ENCODE measurements at places on chromosomes 12 and 14. TPM values are rescaled to one million over a fixed set of nuclear protein-coding genes. Genes with fewer than 3 reads are reported as not detected.

RBMS2 gene
- 16.8 TPM for total RNA-seq

GARIN6 gene
- not detected for total RNA-seq

ERBB3 gene
- total RNA-seq: 206 TPM

DNA sequence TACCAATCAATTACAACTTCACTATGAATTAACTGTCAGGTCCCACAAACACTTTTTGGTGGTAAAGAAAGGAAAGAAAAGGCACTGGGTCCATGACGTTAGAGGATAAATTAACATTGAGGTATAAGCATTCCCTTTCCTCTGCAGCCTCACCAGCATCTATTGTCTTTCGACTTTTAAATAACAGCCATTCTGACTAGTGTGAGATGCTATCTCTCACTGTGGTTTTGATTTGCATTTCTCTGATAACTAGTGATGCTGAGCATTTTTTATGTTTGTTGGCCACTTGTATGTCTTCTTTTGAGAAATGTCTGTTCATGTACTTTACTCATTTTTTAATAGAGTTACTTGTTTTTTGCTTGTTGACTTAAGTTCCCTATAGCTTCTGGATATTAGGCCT is 9.4 kb downstream of the ANKS1B start:
- no peak for DNase-seq

DNA sequence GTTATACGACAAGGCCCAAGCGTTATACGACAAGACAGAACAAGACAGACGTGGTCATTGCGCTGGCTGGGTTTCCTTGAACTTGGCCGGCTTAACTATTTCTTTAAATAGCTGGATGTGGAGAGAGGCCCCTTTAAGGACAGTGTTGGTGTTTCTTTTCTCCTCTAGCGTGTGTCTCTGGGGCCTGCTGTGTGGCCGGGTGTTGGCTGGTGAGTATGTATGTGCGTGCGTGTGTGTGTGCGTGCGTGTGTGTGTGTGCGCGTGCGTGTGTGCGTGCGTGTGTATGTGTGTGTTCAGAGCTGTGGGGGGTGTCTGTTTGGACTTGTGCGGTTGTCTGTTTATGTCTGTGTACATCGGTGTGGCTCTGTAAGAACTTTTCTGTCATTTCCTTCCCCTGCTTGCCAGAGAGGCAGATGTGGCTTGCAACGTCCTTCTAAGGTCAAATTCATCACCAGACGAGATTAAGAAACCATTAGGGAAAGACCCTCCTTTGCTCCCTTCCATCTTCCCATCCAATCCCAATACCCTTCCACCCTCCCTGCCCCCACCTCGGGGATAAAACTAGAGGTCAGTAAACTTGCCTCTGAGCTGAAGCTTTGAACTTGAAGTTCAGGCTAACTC is 78.6 kb upstream of the TBX3 start:
- no peak for DNase-seq

DNA sequence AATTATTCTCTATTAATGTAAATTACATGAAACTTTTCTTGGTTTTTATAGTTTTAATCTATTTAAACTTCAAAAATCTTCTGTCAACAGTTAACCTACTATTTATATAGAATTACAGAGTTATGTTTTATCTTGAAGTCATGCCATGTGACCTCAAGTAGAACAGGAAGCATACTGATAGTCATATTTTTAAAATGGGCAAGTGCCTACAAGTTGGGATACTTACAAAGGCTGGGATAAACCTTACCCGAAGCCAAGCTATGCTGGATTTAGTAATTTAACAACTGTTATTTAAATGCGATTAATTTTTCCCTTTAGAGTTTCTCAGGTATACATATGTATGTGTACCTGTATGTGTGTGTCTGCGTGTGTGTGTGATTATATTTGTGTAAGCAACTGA is 266.9 kb downstream of the RASSF9 start:
- no peak for DNase-seq

DNA sequence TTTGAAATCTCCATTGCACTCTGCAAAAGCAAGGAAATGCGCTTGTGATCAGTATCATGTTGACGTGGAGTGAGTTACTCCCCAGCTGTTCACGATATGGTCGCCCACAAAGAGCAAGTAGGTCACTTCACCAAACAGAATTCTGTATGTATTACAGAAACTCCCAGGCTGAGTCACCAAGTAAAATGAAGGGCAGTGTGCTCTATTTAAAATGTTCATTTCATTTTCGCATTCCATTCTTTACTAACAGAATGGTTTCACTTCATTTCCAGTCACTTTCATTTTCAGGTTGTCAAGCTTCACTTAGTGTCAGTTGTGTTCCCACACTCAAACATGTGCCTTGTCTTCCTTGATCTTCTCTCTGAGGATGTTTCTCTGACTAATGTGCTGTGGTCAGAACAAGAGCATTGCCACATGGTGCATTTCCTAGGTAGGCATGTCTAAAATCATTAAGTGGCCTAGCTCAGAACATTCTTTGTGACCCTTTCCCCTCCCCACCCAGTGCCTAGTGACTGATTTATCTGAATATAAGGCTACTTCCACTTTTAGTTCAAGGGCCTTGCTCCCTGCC is 391.2 kb downstream of the RAD51B start:
- no peak for DNase-seq

DNA sequence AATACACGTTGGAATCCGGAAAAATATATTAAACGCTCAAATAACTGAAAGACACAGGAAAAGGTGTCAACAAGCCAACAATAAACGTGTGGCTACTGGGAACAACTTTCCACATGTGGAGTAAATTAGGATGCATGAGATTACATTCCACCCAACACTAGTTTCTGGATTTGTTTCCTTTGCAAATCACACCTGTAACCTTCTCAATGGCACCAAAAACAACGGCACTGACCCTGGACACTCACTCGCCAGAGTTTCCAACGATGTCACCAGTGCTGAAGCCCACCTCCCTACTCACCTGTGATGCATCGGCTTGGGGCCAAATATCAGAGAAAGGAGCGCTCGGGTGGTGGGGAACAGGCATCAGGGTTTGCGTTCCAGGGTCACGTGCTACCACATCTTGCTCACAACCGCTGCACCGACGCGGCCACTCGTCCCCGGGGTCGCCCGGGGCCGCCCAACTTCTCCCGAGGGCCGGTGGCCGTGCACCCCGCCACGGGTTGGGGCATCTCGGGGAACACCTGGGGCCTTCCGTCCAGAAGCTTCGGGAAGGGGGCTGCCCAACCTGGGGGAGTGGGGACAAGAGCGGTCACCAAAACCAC is 629 bp downstream of the PRDM4 start:
- peak; percentile 56 for DNase-seq

GRCh38 chr12:68189821-68190242 is 30.3 kb upstream of the IFNG start:
- no peak for DNase-seq

GRCh38 chr14:100979780-100980179 is 76.3 kb upstream of the RTL1 start:
- DNase-seq: no peak

DNA sequence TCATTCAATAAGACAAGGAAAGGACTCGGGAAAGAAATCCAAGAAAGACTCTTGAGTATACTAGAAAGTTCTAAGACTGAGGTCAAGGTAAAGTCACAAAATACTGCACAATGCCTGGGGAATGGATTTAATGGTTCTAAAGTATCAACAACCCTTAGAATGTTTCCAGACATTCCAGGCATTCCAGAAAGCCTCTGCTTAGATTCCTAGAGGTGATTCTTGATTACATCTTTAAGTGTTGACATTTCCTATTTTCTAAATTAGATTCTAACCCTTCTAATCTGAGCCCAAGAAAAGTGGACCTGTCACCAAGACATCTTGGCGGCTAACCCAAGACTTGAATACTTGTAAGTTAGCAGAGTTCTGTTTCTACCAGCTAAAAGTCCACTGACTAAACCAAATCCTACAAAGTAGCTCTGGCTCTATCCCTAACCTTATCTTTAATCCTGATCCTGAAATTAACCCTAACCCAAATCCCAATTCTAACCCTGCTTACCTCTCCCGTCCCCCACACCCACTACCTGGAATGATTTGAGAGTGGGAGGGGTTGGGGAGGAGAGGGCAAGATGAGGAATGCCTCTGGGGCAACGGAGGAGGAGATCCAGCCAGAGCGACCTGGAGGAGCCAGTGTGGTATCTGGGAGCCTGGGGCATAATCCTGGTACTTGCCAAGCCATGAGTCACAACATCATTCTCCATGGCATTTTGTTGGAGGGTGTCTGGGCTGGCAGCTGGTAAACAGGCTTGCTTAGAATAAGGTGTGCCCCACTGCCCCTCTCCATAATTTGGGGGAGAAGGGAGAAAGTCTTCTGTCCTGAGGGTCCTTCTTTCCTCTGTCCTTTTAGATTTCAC is 93.4 kb upstream of the HOXC13 start:
- no peak for DNase-seq

GRCh38 chr14:90560991-90561390 is 164.2 kb downstream of the CALM1 start:
- no peak for DNase-seq
